ENCODE measurements at places on chromosomes 7 and 10.

DNA sequence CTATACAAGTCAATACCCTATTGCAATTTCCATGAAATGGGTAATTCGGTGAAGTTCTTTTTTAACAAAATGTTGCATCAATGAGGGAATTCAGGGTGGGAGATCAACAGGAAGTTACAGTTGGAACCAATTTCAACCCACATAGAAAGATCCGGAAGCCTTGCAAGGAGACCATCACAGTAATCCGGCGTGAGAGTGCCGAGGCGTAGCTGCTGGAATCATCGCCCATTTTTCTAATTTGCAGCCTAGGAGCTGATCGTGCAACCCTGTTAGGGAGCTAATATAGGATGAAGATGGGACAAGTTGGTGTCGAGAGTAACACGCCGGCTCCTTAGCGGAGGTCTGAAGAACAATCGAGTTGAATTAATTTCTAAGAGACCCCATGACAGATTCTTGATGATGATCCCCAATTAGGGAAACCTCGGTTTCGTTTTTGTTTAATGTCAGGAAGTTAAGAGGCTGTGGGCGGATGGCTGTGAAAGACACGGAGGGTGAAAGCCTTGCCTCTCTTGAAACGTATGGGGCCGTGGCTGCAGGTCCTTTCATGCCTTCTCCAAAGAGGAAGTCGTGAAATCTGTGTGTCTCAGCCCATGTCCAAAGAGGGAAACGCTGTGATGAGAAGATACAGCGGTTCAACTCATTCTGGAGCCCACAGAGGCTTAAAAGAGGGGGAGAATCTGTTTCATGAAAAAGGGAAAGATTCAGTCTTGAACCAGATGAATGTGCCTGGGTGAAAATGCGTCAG lies 51.2 kb upstream of the CARD11 start:
- no peak for DNase-seq

DNA sequence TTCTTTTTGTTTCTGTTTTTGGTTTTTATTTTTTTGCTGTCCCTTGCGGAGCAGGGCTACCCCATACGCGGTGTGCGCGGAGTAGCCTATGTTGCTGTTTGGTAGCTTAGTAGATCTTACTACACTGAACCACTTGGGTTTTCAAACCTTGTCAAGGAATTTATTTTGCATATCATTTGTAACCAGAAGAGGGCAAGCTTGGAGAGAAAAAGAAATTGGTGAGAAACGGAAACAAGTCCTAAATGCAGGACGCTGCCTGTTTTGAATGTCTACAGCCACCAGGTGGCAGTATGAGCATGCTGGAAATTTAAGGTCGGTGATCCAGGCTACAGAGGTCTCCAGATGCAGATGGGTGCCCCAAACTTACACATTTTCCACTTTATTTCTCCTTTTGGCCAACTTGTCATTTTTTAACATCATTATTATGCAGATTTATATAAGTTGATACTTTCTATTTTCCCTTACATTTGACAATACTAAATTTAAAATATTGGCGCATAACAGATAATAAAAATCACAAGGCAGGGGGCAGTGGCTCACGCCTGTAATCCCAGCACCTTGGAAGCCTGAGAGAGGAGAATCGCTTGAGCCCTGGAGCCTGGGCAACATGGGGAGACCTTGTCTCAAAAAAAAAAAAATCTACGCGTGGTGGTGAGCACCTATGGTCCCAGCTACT lies 15.3 kb upstream of the TRA2A start:
- DNase-seq = peak; percentile 86

GRCh38 chr7:117401293-117402002 lies 25.8 kb downstream of the ASZ1 start:
- DNase-seq = peak; percentile 33

DNA sequence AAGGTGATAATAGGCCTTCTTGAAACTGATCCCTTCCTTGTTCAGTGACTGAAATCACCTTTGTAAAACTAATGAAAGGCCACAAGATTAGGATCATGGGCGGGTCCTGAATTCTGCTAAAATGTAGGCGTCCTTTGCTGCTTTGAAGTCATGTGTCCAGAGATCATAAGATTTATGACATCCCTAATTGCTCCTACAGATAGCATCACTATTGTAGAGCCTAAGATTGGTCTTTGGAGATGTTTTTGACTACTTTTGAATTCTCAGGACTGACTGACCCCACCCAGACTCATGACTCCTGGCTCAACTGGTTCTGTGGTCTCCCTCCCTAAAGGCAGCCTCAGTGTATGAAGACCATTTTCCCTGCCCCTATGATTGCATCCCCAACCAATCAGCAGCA lies 322.6 kb upstream of the SEMA3D start:
- no peak for DNase-seq

DNA sequence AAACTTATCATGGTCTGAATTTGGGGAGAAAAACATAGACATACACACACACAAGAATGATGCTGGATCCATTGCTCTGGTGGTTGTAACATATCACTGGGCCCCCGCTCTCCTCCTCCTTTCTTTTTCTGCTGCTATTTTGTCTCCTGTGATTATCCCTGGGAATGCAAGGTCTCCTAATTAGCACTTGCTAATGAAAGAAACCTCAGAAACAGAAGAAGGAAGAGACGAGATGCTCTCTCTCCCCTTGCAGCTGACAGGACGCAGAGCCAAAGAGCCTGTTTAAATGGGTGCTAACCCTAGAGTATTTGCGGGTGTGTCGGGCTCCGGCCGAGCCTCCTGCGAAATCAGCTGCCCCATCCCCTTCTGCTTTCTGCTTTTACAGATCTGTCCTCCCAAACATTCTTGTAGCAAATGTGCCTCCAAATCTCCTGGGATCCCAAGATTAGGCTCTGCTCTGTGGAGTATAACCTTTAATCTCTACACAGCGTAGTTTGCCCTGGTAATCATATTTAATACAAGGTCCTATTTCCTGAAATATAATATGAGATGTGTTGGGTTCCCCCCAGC lies 81.5 kb downstream of the FRMPD2 start:
- DNase-seq = no peak

Data from A549 (cell line).